ENCODE measurements at places on chromosomes 1 and 21. TPM values are rescaled to one million over a fixed set of nuclear protein-coding genes. Genes with fewer than 3 reads are reported as not detected.

CELA2B gene
- not detected for total RNA-seq

FMOD gene
- not detected for total RNA-seq

ZNF644 gene
- 66.7 TPM for total RNA-seq

SLC9C2 gene
- not detected for total RNA-seq

C1QA gene
- total RNA-seq = not detected

DMBX1 gene
- not detected for total RNA-seq

GRCh38 chr1:9676815-9677393, 25.4 kb downstream of the PIK3CD start:
- no peak for DNase-seq
- H3K4me1 ChIP-seq = peaks cover 20% of the 10 kb centered on the region
- no peaks in the 10 kb centered on the region for H3K36me3 ChIP-seq
- H3K4me3 ChIP-seq = no peak overlapping the region
- no peaks in the 10 kb centered on the region for H3K27me3 ChIP-seq
- no peak overlapping the region for H3K27ac ChIP-seq

GRCh38 chr1:56547473-56547872, 31.9 kb downstream of the PLPP3 start:
- no peak overlapping the region for H3K4me3 ChIP-seq
- H3K27ac ChIP-seq = no peak overlapping the region
- H3K4me1 ChIP-seq = peaks cover 95% of the 10 kb centered on the region
- DNase-seq = no peak
- no peaks in the 10 kb centered on the region for H3K36me3 ChIP-seq

DNA sequence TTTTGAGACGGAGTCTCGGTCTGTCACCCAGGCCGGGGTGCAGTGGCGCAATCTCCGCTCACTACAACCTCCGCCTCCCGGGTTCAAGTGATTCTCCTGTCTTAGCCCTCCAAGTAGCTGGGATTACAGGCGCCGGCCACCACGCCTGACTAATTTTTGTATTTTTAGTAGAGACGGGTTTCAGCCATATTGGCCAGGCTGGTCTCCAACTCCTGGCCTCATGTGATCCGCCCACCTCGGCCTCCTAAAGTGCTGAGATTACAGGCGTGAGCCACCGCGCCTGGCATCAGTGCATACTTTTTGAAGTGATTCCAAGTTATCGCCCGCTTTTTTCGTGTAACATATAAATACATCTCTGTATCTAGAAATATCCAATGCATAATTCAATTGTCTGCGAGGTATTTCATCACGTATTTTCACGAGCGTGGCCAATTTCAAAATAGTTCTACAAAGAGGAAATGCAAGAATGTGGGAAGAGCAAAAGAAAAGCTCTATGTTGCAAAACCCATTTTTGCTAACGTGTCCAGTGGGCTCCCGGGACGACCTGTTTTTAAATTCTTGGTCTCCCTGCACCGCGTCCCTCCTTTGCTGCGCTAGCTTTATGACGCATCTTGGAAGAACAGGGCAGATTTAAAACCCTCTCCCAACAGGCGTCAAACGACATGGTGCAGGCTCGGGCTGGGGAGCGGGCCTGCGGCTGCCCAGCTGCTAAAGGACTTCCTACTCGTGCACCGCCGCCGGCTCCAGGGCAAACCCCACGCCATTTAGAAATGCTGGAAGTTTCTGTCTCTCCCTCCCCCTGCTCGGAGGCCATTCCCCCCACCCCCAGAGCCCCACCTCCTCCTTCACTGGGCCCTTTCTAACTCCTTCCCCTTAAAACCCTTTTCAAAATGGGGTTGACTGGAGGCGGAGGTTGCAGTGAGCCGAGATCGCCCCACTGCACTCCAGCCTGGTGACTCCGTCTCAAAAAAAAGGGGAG, 923 bp upstream of the IFNGR2 start:
- no peaks in the 10 kb centered on the region for H3K27me3 ChIP-seq
- peak overlapping the region; percentile 95 for H3K4me3 ChIP-seq
- no peak overlapping the region for H3K27ac ChIP-seq
- no peaks in the 10 kb centered on the region for H3K36me3 ChIP-seq
- peaks cover 51% of the 10 kb centered on the region for H3K4me1 ChIP-seq

GRCh38 chr1:230074270-230074669, 7.2 kb downstream of the GALNT2 start:
- H3K4me3 ChIP-seq = no peak overlapping the region
- H3K36me3 ChIP-seq = no peaks in the 10 kb centered on the region
- H3K27ac ChIP-seq = no peak overlapping the region
- DNase-seq = no peak

DNA sequence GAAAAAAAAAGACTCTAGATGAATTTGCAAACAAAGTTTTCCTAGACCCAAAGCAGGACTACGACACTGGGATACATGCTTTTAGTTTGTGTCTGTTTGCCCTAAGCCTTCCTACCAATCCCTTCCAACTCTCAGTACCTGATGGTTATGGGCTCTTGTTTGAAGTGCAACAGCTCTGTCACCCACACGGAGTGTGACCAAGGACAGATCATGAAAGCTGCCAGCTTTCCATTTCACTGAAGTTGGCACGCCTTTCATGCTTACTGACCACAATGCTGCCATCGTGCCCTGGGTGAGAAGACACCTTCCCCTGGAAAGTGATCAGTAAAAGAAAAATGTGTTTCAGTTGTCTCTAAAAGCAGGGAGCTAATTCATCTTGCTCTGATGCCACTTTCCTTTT, 312.5 kb upstream of the PTBP2 start:
- no peak overlapping the region for H3K27ac ChIP-seq
- H3K4me1 ChIP-seq = no peaks in the 10 kb centered on the region
- no peaks in the 10 kb centered on the region for H3K27me3 ChIP-seq
- no peak for DNase-seq
- H3K4me3 ChIP-seq = no peak overlapping the region

GRCh38 chr1:18949686-18950400, 6.6 kb downstream of the IFFO2 start:
- H3K27me3 ChIP-seq = no peaks in the 10 kb centered on the region
- peak overlapping the region; percentile 73 for H3K4me3 ChIP-seq
- H3K4me1 ChIP-seq = peaks cover 95% of the 10 kb centered on the region
- H3K27ac ChIP-seq = peak overlapping the region; percentile 93
- no peaks in the 10 kb centered on the region for H3K36me3 ChIP-seq

DNA sequence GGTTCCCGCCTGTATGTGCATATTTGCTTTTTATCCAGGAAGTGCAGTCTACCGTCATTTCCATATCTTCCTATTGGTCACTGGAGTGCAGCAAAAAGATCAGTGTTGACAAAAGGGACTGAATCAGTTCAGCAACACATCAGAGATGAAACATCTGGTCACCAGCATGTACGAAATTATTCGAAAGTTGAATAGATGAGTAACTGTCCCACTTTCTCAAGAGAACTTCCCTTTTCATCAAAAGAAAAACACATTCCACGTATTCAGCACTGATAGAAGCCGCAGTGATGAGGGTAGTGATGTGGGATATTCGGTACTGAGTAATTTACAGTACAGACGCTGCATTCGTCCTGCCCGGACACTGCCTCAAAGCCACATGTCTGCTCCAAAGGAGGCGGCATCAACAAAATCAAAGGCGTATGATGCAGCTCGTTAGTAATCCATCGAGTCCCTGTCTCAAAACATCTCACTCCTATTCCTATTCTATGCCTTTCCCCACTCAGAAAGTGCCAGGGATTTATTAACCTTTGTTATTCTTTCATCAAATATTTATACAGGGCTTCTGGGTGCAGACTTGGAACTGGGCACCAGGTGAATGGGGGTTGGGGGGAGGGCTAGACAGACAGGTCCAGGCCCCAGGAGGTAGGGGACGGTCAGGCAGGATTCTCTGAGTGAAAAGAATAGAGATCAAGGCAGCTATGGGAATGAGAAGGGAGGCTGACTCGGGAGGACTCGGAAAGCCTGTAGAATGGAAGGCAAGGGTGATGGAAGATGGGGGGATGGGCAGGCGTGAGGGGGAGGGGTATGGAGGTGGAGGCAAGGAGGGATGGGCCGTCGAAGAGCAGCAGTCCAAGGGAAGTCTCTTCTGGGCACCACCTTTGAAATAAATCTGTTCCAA, 79.5 kb upstream of the SLC45A1 start:
- H3K27ac ChIP-seq = peak overlapping the region; percentile 84
- no peak overlapping the region for H3K4me3 ChIP-seq
- peaks cover 58% of the 10 kb centered on the region for H3K4me1 ChIP-seq
- peak; percentile 40 for DNase-seq
- no peaks in the 10 kb centered on the region for H3K27me3 ChIP-seq

GRCh38 chr1:9534953-9535352, 4.3 kb upstream of the SLC25A33 start:
- no peaks in the 10 kb centered on the region for H3K36me3 ChIP-seq
- H3K4me1 ChIP-seq = peaks cover 65% of the 10 kb centered on the region
- H3K4me3 ChIP-seq = no peak overlapping the region
- no peaks in the 10 kb centered on the region for H3K27me3 ChIP-seq

- no peak overlapping the region for H3K27ac ChIP-seq
- no peaks in the 10 kb centered on the region for H3K36me3 ChIP-seq
- no peak for DNase-seq
These were observed 27.1 kb upstream of the POU3F1 start for GRCh38 chr1:38073534-38074301.

GRCh38 chr1:215501496-215501895, 65.6 kb upstream of the KCTD3 start:
- no peak overlapping the region for H3K4me3 ChIP-seq
- DNase-seq = no peak
- no peaks in the 10 kb centered on the region for H3K36me3 ChIP-seq
- H3K27me3 ChIP-seq = no peaks in the 10 kb centered on the region
- no peaks in the 10 kb centered on the region for H3K4me1 ChIP-seq
- H3K27ac ChIP-seq = no peak overlapping the region

GRCh38 chr1:235954306-235955283, 87.9 kb upstream of the LYST start:
- no peaks in the 10 kb centered on the region for H3K27me3 ChIP-seq
- H3K4me3 ChIP-seq = no peak overlapping the region
- H3K27ac ChIP-seq = no peak overlapping the region
- DNase-seq = peak; percentile 37
- peaks cover 11% of the 10 kb centered on the region for H3K4me1 ChIP-seq
- no peaks in the 10 kb centered on the region for H3K36me3 ChIP-seq

GRCh38 chr1:202576816-202577215, 133.4 kb downstream of the SYT2 start:
- DNase-seq = peak; percentile 70
- no peak overlapping the region for H3K4me3 ChIP-seq
- no peak overlapping the region for H3K27ac ChIP-seq
- H3K27me3 ChIP-seq = no peaks in the 10 kb centered on the region

DNA sequence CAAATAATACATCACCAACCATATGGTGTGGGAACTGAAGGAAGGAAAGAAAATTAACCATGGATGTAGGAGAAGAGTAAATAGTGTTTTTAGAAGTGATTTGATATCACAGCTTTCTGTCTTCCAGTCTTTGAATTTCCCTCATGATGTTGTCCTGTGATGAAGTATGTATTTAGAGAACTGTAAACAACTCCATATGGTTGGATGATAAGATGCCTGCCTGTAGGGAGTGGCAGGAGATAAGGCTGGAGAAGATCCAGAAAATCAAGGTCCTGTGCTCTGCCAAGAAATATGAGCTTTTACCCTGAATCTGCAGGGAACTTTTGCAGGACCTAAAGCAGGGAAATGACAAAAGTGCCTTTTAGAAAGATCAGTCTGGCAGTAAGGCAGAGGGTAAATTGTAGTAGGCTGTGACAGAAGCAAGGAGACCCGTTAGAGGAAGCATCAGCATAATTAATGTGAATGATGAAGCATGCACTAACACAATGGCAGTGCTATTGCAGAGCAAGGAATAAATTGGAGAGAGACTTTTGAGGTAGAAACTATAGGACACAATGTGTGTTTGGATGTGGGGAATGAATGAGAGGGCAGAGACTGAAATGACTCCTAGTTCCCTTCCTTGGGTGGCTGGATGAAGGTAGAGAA, 21.9 kb downstream of the CEPT1 start:
- H3K4me1 ChIP-seq = no peaks in the 10 kb centered on the region
- no peaks in the 10 kb centered on the region for H3K27me3 ChIP-seq
- no peak overlapping the region for H3K27ac ChIP-seq
- no peak overlapping the region for H3K4me3 ChIP-seq
- H3K36me3 ChIP-seq = peaks cover 4% of the 10 kb centered on the region

DNA sequence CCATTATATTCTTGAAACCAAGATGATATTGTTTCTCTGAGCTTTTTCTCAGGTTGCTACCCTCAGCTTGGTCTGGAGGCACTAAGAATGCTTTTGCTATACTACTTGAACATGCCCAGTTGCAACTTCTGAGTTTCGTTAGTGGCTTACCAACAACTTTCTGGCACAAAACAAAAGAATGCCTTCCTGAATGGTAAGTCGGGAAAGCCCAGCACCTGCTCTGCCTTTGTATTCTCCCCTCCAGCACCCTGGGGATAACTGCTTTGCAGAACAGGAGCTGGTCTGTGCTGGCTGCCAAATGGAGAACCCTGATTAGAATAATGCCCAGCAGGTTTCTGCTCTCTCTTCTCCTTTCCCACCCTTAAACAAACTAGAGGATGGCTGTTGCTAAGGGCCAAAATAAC, 149.3 kb downstream of the TGFB2 start:
- no peak overlapping the region for H3K4me3 ChIP-seq
- DNase-seq = no peak
- H3K27ac ChIP-seq = no peak overlapping the region
- H3K27me3 ChIP-seq = no peaks in the 10 kb centered on the region
- H3K4me1 ChIP-seq = no peaks in the 10 kb centered on the region

- no peak overlapping the region for H3K27ac ChIP-seq
- H3K4me1 ChIP-seq = peaks cover 6% of the 10 kb centered on the region
- peaks cover 20% of the 10 kb centered on the region for H3K36me3 ChIP-seq
- no peak overlapping the region for H3K4me3 ChIP-seq
- H3K27me3 ChIP-seq = no peaks in the 10 kb centered on the region
These were observed 7.1 kb downstream of the PUSL1 start for GRCh38 chr1:1315435-1315954.

DNA sequence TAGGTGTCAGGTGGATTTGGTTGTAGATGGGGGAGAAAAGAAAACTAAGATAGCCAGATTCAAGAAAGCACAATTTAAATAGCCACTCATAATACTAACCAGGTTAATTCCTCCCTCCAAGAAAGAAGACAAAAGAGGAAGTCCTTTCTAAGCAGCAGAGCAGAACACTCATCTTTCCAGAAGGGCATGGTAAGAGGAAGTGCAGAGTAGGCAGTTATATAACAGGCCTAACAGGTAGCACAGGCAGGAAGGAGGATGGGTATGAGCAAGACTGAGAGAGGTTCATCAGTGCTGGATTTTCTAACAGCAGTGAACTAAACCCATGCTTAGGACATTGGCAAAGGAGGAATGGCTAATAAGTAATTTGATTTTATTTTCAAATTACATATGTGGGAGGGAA, 517.5 kb downstream of the PLPP3 start:
- H3K27me3 ChIP-seq = no peaks in the 10 kb centered on the region
- DNase-seq = no peak
- H3K27ac ChIP-seq = no peak overlapping the region
- no peaks in the 10 kb centered on the region for H3K36me3 ChIP-seq

DNA sequence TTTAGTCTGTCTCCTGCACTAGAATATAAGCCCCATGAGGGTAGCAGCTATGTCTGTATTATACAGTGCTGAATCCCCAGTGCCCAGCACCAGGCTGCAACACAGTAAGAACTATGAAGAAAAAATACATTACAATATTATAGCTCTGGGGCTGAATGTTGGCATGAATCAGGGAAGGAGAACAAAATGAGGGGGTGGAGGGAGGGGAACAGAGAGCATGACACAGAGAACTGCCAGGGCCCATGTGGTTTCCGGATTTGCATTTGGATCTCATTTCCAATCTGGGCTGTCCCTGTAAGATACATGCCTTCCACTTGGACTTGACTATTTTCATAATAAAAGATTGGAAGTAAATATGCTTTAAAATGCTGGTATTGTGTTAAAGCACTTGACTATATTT, 35.8 kb downstream of the C1orf198 start:
- H3K27me3 ChIP-seq = no peaks in the 10 kb centered on the region
- DNase-seq = no peak
- H3K4me3 ChIP-seq = no peak overlapping the region
- no peak overlapping the region for H3K27ac ChIP-seq
